ENCODE measurements at places on chromosomes 6 and 20.

DNA sequence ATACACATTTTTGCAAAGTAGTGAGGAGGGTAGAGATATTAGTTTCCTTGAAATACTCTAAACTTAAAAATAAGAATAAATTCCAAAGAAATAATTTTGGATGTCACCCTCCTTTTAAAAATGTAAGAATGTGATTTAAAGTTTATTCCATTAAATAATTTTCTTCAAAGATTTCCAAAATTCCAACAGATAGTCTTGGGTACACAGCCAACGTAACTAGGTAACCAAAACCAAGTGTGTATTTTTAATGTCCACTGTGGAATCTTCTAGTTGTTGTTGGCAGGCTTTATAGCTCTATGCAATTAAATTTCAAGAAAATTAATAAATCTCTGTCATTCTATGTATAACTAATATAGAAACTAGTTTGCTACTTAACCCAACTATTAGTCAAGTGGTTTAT is 101.3 kb downstream of the COL21A1 start:
- DNase-seq, result no peak

- DNase-seq, result no peak
These were observed 84.8 kb downstream of the TAF4 start for GRCh38 chr20:61980647-61981583.

GRCh38 chr6:19180348-19181072 is 656.7 kb upstream of the ID4 start:
- no peak for DNase-seq

DNA sequence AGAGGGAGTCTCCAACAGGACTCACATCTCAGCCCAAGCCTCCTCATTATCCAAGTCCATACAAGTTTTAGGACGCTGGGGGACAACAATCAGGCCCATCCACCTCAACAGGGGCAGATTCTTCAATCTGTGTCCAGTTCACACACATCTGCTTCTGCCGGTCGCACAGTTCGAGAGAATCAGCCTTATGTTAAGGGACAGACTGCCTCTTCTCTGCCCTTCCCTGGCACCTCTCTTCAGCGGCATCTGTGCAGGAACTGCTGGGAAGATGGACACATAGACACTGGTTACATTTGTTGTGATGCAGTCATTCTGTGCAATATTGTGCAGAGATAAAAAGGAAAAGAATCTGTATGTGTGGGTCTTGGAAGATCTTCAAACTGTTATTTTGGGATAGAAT is 21.0 kb downstream of the ULBP1 start:
- DNase-seq, result no peak

DNA sequence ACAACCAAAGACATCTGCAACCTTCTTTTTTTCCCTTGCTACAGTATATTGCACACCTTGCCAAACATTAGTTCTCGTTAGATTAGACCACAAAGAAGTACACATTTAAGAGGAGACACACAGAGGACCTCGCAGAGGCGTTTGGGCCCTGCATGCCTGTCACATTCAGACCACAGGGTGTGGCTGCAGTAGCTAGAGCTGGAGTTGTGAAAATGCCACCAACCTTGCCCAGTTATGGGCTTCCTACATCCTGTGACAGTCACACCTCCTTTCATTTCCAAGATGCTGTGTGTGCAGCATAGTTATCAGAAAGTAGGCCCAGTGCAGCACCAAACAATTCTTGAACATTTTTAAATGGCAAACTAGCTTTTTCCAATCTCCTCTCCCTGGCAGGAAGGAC is 2.4 kb downstream of the SYNE1 start:
- no peak for DNase-seq

DNA sequence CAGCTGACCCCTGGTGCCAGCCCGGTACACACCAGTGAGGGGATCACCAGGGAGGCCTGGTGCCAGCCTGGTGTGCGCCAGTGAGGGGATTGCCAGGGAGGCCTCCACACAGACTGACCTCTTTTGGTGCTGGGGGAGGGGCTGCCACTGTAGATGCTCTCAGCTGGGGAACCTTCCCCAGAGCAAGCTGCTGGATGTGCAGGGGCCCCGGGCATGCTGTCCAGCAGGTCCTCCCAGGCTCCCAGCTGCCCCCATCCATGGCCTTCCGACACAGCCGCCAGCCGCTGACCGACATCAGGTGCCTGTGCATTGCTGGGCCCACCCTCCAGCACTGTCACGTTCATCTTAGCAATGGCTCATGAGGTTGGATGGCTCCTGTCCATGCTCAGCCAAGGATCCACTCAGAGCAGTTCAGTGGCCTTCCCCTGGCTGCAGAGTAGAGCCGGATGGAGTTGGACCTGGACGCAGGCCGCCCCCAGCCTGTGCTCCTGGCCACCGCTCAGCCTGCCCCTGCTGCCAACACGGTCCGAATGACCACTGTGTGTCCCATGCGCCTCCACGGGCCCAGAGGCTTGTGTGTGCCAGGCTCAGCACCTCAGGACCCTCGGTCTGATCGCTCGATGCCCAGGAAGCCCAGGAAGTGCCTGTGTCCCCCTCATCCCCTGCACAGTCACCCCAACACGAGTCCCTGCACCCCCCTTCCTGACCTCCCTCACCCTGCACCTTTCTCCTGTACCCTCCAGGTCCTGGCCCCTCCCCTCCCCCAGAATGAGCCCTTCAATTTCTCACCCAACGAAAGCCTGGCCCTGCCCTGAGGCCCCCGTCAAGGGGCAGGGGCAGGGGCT is 95.7 kb downstream of the YTHDF1 start:
- no peak for DNase-seq

DNA sequence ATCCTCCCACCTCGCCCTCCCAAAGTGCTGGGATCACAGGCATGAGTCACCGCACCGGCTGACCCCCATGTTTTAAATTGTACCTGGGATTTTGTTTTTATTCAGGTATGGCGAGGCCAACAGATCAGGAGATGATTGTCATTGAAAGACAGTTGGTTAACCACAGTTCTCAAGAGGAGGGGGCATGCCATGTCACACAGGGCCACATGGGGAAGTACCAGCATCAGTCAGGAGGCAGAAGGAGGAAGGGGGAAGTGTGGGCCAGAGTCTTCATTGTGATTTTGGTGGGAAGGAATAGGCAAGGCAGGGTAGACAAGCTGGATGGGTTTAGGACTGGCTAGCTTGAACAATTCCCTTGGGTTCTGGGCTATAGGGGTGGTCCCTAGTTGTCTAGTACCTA is 9.9 kb upstream of the MMP9 start:
- DNase-seq, result no peak

- no peak for DNase-seq
These were observed 50.1 kb upstream of the ASF1A start for GRCh38 chr6:118843685-118844390.

DNA sequence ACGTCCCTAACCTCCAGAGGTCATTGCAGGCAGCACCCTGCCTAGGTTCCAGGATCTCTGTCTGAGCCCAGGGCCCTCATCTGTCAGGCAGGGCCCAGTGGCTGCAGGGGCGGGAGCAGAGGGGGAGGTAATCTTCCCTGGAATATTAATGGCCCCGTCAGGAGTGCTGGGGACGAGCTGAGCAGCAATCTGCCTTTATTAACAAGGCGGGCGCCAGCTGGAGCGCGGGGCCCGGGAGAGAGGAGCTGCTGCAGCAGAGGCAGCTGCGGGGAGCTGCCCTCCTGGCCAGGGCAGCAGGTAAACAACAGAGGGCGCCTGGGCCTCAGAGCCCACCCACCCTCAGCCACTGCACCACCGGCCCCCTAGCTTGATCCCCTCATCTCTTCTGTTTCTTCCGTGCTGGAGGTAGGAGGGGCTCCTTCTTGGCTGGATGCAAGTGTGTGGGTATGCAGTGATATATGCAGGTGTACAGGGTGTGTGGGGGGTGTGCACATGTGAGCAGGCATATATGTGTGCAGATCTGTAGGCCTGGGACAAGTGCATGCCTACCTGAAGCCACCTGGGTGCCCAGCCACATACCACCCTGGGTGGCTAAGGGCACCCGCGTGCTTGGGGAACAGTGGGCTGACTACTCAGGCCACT is 131.8 kb upstream of the MLN start:
- no peak for DNase-seq

- DNase-seq, result peak; percentile 27
These were observed 71.6 kb downstream of the GPX5 start for GRCh38 chr6:28597217-28597835.

All from stimulated activated CD4-positive, alpha-beta T cell treated with anti-CD3 and anti-CD28 coated beads, Interleukin-2, amount 100 ng/mL, for 24 hours (primary cell).